ENCODE measurements at places on chromosomes 5 and 9.

- peak; percentile 83 for DNase-seq
These were observed 71.7 kb upstream of the WWC1 start for GRCh38 chr5:168219515-168220410.

DNA sequence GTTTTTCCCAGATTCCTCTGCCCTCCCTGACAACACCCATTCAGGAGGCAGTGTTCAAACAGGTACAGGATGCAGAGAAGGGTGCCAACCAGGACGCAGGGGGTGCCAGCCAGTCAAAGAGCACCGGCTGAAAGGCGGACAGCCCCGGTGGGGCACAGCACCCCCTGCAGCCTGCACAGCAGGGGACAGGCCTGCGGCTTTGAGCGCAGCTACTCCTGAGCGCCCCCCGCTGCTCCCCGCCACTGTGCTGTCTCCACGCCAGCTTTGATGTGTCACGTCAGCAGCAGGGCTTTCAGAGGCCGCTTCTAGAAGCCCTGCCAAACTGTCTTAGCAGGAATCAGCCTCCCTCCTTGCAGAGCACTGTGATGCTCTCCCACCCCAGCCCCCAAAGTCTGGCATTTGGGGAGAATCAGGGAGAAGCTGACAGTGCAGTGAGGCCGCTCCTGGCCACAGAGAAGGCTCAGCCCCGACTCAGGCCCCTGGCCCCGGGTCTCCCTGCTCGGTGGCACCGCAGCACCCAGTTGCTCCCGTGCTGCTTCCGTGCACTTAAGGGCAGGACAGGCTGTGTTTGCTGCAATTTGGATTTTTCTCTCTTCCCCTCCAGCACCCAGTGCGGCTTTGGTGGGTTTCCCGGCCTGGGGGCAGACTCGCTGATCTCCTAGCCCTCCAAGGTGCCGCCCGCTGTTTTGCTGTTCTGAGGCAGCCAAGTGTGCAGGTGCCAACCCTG lies 20.3 kb downstream of the AK8 start:
- DNase-seq: no peak

GRCh38 chr5:69449511-69449910 lies 34.6 kb downstream of the MARVELD2 start:
- no peak for DNase-seq

DNA sequence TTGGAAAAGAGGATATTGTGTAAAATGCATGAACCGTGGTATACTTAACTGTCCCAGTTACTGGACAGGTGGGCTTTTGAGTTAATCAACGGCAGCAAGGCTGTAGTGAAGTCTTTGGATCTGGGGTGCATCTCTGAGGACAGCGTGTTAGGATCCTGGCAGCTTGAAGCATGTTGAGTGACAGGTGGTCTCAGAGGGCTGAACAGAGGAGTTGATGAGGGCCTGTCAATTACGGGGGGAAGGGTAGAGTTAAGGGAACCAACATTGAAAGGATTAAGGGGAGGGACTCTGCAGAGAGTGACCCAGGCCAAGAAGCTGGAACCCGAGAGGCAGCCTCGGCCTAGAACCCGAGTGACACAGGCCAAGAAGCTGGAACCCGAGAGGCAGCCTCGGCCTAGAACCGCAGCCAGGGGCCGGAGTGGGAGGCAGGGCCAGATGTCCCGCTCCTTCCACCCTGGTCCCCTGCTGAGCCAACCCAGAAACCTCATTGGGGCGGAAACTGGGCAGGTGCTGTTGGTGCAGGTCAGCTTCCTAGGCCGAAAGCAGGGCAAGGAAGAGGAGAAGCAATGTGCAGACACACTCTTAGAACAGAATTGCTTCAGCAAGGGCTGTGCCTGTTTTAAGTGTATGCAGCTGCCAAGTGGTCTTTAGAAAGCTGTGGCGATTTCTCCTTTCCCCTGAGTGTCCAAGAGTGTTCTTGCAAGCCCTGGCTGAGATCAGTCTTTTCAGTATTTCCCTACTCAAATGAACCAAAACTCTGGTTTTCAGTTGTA lies 62.0 kb downstream of the ANKRD33B start:
- no peak for DNase-seq

DNA sequence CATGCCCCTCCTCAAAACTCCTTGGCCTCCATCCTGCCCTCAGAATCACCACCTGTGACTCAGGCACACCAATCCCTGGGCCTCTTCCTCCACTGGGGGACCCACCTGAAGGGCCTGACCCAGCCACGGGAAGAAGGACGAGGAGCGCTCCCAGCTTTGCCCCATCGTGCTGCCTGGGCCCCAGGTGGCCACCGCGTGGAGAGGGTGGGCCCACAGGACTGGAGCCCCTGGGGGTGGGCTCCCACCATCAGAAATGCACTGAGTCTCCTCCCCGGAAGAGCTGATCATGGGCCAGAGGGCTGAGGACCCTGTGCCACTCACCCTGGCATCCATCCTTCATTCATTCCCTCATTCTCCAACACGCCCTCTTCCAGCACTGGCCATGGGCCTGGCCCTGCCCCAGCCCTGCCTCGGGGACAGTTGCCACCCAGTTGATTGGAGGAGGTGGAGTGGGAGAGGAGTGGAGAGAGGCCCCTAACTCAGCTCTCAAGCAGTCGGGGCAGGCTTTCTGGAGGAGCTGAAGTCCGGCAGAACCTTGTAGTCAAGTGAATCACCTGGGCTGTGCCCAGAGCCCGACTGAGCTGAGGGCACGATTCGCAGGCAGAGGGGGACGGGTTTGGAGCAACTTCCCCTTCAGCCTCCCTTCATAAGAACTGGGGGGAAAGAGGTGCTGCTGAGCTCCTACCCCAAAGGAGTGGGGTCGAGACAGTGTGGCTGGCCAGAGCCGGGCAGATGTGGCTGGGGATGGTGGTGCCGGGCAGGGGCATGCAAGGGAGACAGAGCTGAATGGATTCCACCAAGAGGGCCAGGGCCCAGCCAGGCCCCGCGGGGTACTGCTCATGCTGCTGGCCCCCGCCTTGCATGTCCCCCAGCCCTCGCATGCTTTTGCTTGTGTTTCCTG lies 29.6 kb downstream of the DNM1 start:
- no peak for DNase-seq

DNA sequence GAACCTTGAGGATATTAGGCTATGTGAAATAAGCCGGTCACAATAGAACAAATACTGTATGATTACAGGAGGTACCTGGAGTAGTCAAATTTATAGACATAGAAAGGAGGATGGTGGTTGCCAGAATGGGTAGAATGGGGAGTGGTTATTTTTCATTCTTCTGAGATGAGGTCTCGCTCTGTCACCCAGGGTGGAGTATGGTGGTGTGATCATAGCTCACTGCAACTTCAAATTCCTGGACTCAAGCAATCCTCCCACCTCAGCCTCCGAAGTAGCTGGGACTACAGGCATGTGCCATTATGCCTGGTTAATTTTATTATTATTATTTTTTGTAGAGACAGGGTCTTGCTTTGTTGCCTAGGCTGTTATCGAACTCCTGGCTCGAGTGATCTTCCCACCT lies 27.1 kb downstream of the SH3PXD2B start:
- DNase-seq: no peak

- no peak for DNase-seq
These were observed 87.5 kb upstream of the SSBP2 start for GRCh38 chr5:81838307-81838906.

DNA sequence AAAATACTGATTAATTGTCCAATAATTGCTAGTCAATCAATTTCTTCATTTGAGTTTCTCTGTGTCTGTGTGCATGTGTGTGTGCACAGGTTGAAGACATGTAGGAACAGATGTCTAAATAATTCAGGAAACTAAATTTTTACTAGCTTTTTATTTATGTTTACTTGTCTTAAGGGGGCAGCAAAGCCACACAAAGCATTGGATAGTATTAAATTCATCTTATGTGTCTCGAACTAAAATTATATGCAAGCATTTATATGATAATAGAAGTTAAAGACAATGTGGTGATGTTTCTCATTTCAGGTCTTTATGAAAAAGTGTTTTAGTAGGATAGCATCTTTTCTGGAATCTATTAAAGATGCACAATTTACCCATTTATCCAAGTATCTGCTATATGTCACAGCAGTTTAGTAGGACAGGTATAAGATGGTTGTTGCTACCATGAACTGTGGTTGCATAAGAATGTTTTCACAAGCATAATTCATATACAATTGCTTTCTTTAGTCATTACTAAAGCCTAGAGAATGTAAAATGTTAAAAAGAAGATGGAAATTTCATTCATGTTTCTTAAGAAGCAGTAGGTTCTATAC lies 784.6 kb upstream of the NUDT12 start:
- DNase-seq: no peak

DNA sequence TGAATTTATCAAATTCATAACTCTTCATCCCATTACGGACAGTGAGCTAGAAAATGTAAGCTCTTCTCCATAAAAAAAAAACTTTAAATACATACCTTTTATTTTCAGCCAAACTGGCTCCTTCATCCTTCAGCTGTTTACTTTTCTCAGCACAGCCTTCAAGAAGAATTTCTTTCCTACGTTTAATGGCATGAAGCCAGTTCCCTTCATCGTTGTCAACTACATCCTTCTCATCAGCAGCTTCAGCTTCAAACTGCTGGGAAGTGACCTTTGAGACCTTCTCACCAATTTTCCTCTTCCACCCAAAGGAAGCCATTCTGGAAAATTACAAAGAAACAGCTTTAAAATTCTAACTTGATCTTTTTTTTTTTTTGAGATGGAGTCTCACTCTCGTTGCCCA lies 9.1 kb downstream of the TTC33 start:
- no peak for DNase-seq

- DNase-seq: no peak
These were observed 275.4 kb upstream of the ADRA1B start for GRCh38 chr5:159640921-159641320.

DNA sequence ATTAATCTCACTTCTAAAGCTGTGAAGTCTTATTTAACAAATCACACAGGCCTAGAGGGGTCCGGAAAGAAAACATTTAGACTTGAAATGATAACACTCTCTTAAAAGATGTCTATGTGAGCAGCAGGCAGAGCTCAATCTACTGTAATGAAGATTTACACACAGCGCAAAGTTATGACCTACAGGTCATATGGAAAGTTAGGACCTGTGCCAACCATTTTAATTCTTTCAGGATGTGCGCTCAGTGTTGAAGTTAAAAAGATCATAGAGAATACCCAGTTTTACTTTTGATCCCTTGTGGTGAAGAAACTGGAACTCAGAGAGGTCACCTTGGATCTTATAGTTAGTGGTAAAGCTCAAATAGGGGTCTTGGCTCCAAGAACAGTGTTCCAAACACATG lies 3.1 kb upstream of the CREBRF start:
- DNase-seq: no peak

DNA sequence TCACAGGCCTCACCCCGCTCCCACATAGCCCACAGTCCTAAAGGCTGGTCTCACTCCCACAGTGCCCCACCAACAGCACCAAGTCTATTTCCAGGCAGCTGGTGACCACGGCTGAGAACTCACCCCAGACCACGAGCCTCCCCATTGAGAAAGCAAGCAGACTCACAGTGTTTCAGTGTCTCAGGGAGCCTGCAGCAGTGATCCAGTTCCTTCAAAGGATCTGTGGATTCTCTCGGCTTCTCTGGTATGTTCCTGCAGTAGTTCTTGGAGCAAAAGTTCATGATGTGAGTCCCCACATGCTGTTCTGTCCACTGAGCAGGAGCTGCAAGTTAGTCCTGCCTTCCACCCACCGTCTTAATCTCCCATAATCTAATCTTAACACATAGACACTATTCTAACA lies 185.3 kb upstream of the CDH6 start:
- no peak for DNase-seq

DNA sequence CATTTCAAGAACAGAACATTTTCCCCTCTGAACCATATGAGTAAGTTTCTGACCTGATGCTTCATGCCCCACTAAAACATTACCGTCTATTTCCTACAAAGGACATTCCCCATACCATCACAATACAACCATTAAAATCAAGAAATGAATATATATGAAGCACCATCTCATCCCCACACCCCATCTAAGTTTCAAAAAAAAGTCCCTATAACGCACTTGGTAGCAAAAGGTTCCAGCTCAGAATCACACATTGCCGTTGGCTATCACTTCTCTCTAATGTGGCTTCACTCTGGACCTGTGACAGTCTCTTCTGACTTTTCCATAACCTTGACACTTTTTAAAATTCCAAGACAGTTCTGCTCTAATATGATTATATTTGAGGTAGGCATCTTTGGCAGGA lies 5.9 kb downstream of the EMB start:
- DNase-seq: no peak

DNA sequence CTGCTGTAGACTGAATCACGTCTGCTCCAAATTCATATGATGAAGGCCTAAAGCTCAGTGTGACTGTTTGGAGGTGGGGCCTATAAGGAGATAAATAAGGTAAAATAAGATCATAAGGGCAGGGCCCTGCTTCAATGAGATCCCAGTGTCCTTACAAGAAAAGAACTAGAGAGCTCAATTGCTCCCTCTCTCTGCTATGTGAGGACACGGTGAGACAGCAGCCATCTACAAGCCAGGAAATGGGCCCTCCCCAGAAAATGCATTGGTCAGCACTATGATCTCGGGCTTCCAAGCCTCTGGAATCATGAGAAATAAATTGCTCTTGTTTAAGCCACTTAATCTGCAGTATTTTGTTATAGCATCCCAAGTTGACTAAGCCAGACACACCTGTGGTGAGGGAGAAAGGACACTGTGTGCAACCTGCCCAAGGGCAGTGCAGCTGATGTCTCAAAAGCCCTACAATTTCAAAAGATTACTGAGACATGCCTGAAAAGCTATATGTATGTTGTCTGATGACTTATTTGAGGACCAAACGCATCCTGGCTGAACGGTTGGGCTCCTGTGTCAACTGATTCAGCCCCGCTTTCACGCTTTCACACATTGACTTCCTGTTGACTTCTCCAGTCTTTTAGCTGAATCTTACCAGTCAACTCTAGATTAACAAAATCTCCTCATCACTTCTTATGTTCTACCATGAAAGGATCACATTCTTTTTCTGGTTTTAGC lies 13.2 kb downstream of the GZMK start:
- DNase-seq: no peak

- DNase-seq: no peak
These were observed 146.8 kb upstream of the TBC1D2 start for GRCh38 chr9:98402019-98402840.

DNA sequence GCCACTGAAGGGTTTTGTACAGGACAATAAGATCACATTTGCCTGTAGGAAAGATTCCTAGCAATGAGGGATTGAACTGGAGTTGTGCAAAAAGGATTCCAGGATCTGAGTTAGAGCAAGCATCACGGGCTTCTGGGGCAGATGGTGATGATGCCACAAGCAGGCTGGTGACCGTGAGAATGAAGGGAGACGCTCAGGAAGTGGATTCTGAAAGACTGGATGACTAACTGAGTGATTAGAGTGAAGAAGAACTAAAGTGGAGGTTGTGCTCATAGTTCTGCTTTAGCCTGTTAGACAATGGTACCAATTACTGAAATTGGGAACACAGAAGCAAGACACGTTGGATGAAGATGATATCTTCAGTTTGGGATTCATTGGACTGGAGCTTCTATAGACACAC lies 168.2 kb downstream of the CD180 start:
- no peak for DNase-seq
